ENCODE measurements at places on chromosomes 6 and 20.

DNA sequence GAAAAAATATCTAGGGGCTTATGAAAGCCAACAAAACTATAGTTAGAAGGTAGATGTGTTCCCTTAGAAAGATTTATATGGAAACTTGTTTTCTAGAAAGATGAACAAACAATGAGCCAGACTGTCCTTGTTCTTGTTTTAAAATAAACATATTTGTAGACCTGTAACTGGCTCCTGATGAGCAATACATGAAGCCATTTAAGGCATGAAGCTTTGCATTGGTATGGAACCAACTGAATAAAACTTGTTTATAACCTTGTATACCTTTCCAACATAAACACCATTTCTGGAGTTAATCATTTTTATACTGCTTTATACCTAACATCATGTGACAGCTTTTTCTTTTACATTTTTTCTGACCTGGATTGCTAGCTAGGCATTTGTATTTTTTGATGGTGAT, 247.8 kb downstream of the PRL start:
- no peak for DNase-seq

GRCh38 chr6:67768972-67769371, 866.1 kb upstream of the ADGRB3 start:
- DNase-seq = no peak

- DNase-seq = no peak
Measured at GRCh38 chr6:6688283-6688682, 99.8 kb downstream of the LY86 start.

DNA sequence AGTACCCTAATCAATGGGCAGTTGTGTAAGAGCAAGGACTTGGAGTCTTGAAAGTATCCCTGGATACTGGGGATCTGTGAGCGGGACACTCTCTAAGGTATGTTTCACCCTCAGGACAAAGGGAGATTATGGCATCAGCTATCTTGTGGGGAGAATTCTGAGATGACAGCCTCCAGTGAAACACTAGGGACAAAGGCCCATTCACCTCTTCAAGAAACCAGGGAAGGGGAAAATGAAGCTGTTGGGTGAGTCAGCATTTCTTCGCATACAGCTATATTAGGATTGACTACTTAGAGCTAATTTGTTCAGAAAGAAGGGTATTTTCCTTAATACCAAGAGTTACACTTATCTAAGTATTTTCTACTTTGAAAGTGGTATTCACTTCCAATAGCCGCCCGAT, 35.9 kb downstream of the OPN5 start:
- DNase-seq = no peak

DNA sequence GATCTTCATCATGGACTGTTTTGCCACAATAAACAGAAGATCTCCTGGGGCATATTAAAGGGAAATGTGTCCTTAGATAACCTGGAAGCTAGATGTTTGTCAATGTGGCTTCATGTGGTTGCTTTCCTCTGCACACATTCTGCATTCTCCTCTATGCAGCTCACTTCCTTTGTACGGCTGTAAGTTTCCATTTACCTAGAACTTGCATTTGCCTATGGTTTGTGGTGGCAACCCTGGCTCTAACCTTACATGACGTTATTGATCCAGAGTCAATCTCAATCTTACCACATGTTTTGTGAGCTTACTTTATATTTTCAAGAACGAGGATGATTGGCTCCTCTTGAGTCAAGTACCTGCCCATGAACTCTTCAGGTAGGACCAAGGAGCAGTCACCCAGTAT, 863.1 kb downstream of the MAFB start:
- DNase-seq = no peak

- DNase-seq = no peak
Measured at GRCh38 chr6:124795643-124796463, 166.4 kb upstream of the RNF217 start.

- no peak for DNase-seq
Measured at GRCh38 chr6:16087386-16087785, 41.5 kb upstream of the MYLIP start.

- DNase-seq = no peak
Measured at GRCh38 chr6:53495506-53496499, 49.1 kb downstream of the GCLC start.

DNA sequence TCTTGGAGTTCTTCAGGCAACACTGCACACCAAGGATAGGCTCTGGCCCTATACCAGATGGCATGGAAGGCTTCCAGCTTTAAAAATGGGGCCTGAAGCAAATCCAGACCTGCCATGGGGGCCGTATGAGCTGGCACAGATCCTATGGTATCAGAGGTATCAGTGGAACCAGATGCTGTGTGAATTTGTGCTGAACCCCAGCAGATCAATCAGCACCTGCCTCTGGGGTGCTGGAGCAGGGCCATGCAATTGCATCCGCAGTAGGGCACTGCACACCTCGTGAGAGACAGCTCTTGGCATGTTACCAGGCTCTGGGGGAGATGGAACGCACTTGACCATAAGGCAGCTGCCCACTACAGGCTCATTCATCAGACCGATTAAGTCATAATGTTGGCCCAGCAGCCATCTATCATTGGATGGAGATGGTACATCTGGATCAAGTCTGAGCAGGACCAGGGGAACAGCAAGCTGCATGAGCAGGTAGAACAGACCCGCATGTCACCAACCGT, 221.5 kb downstream of the MYLK4 start:
- no peak for DNase-seq

DNA sequence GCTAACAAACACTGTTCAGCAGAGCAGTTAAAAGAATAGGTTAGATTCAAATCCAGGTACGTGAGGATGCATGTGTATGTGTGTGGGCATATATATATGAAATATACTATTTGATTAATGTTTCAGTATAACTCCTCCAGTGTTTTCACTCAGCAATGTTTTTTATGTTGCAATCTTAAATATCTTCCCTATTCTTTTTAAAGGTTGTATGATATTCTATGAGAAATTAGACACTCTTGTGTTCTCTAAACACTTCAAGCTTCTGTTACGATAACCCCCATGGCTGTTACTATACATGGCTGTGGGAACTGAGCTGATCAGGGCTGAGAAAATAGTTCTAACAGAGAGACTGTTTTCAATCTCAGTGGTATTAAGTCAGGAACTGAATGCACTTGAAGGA, 421.0 kb downstream of the CBLN4 start:
- no peak for DNase-seq

- no peak for DNase-seq
Measured at GRCh38 chr6:117928833-117929232, 21.8 kb downstream of the SLC35F1 start.

GRCh38 chr20:54431156-54431944, 44.0 kb upstream of the DOK5 start:
- DNase-seq = no peak

DNA sequence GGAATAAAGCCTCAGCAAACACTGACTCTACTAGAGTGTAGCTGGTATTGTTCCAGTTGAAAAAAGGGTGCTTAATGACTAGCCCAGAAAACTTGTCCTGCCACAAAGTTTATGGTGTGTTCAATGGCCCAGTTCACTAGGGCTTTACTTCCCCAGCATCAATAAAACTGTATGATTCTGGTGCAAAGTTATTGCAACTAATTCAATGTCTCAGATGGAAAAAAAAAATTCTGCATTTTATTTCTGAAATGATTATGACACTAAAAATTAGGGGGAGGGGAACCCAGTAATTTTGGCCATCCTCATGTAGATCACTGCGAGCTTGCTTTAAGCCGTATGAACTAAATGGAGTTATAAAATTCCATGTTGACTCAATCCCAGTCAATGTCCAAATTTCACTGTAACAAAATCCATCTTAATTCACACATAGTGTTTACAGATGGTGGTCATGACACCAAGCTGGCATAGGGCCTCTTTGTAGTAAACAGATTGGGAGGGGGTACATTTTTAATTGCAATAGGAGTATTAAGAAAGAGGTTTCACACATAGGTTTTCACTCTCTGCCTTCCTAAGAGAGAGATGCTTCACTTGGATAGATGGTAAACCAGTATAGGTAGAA, 41.2 kb downstream of the PTPRK start:
- DNase-seq = no peak

- DNase-seq = no peak
Measured at GRCh38 chr6:111553580-111553979, 52.1 kb downstream of the TRAF3IP2 start.

DNA sequence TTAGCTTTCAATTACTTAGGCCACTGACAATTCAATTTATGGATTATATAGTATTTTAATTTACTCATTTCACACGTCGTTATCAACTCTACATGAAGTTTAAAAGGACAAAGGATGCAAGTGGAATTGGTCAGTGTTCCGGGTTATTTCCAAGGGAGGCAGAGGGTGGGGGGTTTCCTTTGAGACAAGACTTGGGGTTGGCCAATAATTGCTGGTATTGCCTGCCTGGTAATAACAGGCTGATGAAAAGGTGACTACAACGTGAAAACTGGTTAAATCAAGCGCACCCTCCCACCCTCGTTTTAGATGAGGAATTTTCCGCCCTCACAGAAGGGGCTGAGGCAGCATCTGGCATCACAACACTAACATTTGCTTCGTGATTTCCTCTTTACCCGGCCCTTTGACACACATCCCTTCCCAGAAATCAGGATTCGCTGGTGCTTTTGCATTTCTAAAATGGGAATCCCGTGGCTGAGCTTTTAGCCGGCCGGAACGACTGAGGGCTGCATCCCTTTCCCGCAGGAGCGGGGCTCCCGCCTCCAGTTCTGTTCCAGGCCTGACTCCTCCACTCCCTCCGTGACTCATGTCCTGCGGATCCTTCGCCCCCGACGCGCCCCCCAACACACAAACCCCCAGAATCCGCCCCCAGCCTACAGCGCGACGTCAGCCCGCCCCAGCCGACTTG, 999 bp upstream of the PIM1 start:
- DNase-seq = no peak

- DNase-seq = no peak
Measured at GRCh38 chr6:136831873-136832562, 9.6 kb downstream of the PEX7 start.

GRCh38 chr6:137316626-137317025, 97.4 kb upstream of the IFNGR1 start:
- DNase-seq = no peak

- no peak for DNase-seq
Measured at GRCh38 chr6:50003139-50003538, 18.7 kb downstream of the DEFB110 start.

- DNase-seq = no peak
Measured at GRCh38 chr6:116064666-116065065, 4.0 kb upstream of the FRK start.

DNA sequence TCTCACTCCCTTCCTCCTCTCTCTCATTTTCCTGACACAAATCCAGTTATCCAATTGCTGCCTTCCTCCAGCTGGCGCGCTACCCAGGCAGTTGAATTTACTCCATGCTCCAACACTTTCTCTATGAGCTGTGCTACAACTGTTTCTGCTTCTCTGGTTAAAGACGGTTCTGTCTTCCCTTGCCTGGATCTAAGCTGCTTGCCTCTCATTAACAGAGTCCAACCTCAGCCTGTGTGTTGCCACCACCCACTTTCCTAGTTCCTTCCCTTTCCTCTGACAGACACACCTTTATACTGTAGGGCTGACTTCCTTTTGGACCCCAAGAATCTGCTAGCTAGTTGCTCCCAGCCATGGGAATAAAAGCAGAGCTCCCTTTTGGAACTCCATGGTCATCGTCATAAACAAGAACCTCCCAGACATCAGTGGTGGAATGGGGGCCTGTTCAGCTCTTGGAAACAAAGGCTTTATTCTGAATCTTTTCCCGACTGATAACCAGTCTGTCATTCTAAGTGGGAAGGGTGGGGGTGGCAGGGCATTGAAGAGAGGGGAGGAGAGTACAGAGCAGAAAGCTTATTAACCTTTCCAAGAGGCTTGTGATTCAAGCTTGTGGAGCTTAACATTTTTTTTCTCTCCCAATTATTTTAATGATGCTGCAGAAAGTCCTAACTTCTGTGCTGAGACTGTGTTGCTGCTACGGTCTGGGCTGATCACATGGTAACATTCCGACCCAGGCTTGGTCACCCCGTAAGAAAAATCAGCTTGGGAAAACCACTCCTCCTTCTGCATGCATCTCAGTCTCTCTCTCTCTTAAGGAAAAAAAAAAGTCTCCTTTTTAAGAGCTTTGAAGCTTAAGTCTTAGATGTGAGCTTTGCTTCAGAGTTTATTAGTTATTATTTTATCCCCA, 31.3 kb upstream of the BMP2 start:
- no peak for DNase-seq

- no peak for DNase-seq
Measured at GRCh38 chr6:92822222-92822621, 597.1 kb downstream of the EPHA7 start.

All from stimulated activated CD4-positive, alpha-beta T cell treated with anti-CD3 and anti-CD28 coated beads, Interleukin-2, amount 100 ng/mL, for 48 hours (primary cell).